Left ventricle myocardium inferior (tissue), 1 donor: ENCODE measurements at places on chromosomes 6 and 20.

DNA sequence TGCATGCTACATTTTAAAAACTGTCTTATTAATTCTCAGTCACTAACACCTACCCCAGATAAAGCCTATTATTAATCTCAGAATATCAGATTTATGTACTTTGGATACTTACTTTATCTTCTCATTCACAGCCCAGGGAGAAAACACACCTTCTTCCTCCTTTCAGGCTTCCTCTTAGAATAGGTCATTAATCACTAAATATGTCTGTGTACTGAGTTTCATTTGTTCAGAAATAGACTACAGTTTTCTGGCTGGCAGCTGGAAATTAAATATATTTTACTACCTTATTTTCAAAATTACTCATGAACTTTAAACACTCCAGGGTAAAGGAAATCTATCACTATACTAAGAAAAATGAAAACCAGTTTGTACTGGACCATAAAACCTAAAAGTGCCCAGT, 147.7 kb upstream of the DST start:
- DNase-seq: no peak

- DNase-seq: no peak
Observed at GRCh38 chr6:135183002-135183531, 2.0 kb downstream of the MYB start.

DNA sequence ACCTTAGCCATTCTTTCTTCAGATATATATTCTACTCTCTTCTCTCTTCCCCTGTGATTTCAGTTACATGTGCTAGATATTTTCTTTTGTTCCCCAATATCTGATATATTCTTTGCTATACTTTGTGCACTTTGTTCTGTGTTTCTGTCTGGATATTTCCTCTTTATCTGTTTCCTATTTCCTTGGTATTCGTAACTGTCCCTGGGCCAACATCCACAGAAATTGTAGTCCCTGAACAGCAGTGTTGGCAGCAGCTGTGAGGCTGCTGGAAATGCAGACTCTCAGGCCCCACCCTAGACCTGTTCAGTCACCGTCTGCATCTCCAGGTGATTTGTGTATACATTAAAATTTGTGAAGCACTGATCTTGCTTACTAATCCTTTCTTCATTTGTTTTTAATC, 522.9 kb upstream of the SOX4 start:
- no peak for DNase-seq

GRCh38 chr6:7904654-7905319, 5.8 kb downstream of the TXNDC5 start:
- no peak for DNase-seq

DNA sequence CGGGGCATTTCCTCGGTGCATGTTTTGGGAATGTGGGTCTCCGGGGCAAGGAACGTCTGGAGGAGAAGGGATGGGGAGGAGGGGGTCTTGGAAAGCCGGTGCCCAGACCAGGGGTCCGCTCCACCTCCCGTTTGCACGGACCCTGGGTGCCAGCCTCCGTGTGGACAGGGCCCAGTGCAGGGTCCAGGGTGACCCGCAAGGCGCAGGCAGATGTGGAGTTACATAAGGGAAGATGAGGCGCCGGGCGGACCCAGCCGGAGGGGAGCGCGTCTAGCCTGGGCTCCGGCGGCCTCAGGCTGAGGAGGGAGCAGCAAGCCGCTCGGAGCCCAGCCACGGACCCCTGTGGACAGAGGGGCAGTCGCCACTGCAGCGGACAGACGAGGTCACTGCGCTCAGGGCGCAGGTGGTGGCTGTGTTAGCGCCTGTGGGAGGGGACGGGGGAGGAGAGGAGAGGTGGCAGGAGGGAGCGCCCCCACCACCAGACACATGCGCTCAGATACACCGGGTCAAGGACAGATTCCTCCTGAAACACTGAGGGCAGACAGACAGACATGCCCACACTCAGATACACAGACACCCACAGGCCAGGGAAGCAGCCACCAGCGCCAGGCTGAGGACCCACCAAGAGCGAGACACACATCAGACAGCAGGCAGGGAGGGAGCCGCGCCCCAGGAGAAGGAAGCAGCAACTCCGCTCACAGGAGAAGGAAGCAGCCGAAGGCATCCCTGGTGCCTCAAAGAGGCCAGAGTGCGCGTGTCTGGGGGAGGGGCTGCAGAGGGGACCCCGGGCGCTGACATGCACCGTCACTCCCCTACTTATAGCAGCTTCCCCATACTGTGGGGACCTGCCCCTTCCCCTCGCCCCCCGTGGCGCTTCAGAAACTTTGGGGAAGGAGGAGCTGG, 839 bp upstream of the HRH3 start:
- DNase-seq: no peak

GRCh38 chr20:59976156-59976782, 18.0 kb downstream of the CDH26 start:
- DNase-seq: no peak

DNA sequence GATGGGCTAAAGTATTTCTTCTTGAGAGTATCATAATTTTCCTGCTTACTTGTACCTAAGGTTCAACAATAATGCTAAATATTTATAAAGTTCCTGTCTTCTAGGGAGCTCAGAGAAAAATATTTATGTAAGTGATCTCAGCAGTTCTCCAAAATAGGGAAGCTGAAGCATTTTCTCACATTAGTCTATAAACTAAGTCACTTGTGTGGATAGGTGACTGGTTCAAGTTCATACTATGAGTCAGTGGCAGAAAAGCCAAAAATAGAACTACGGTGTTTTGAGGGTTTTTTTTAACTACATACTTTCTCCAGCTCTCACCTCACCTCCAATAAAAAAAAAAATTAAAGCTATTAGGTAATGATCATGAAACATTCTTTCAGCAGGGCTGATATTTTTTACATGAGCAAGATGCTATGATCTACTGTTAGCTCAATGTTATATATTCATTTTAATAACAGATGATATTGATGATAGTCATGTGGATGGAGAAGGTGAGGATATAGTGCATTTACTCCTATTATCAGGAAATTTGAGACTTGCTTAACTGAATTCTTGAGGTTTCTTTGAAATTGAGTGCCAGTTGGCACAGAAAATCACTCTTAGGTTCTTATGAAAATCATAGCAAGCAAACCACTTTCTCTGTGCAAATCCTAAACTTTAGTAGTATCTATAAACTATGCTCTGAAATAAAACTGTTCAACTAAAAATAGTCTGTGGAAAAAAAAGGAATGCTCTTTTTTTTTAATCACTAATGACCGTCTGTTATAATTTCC, 4.1 kb upstream of the MOXD1 start:
- no peak for DNase-seq

- no peak for DNase-seq
Observed at GRCh38 chr6:42260972-42261371, 43.3 kb upstream of the MRPS10 start.

- DNase-seq: no peak
Observed at GRCh38 chr20:61759286-61760065, 306.2 kb downstream of the TAF4 start.

DNA sequence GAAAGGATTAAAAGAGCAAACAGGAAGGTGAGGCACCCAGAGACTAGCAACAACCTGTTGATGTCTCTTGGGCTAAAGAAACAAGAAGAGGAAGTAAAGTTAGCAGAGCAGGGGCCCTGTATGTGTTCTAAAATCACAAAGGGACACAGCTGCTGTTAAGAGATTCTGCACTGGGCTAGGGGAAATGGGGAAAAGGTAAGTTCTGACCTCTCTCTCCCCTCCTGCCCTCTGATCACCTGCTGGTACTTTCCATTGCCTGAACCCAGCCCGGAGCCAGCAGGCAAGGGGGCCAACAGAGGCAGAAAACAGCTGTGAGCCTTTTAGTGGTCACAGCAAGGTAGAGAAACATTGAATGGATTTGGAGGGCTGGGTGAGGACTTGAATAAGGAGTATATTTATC, 13.5 kb upstream of the CNR1 start:
- DNase-seq: no peak

- no peak for DNase-seq
Observed at GRCh38 chr6:88619951-88620350, 343.5 kb downstream of the RNGTT start.

GRCh38 chr20:14375416-14375985, 38.1 kb upstream of the FLRT3 start:
- DNase-seq: no peak

GRCh38 chr6:75183099-75183541, 22.7 kb downstream of the COL12A1 start:
- DNase-seq: no peak

DNA sequence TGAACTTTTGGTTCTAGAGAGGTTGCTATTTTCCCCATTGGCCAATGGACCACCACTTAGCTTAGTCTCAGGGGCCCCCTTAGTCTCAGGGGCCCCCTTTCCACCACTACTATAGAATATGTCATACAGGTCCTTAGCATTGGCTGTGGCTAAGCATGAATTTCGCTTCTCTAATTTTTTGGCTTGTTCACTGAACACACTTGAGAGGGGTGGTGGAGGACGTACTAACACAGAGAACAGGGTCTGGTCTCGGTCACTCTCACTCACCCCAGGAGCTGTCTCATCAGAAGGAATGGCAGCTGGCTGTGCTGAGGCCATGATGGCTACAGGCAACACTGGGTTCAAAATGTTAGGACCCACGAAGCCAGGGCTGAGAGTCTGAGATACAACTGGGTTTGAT, 30.3 kb downstream of the ZNF318 start:
- DNase-seq: no peak

- no peak for DNase-seq
Observed at GRCh38 chr6:133432021-133432989, 191.1 kb downstream of the EYA4 start.

DNA sequence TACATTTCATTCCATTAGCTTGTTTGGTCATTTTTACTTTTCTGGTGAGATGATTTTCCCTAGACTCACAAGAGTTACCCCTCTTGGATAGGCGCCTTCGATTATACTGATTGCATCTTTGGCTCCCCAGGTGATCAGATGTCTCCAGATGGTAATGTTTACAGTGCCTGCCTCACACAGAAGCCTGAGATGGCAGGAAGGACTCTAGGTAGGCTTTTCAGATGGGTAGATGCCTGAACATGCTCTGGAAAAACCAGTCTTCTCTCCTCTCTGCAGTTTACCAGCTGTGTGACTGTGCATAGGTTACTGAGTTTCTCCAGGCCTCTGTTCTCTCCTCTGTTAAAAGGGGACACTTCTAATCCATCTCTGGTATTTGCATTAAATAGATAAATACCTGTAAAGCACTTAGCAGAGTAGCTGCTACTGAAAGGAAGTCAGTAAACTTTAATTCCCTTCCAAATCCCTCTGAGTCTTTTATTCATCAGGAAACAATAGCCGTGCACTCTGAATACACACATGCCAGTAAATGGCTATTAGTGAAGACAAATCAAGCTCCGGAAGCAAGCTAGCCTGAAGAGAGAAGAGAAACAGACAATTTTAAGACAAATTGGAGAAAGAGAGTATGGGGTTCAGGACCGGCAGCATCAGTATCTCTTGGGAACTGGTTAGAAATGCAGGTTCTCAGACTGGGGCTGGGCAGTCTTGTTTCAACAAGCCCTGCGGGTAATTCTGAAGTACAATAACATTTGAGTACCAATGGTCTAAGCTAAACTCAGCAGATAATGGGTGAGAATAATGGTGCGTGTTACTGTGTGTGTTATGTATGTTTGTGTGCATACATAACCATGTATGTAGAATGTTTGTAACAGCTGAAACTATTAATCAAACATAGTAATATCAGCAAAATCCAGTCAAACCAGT, 139.4 kb downstream of the UST start:
- no peak for DNase-seq

- no peak for DNase-seq
Observed at GRCh38 chr6:88972504-88973423, 9.3 kb upstream of the RNGTT start.

DNA sequence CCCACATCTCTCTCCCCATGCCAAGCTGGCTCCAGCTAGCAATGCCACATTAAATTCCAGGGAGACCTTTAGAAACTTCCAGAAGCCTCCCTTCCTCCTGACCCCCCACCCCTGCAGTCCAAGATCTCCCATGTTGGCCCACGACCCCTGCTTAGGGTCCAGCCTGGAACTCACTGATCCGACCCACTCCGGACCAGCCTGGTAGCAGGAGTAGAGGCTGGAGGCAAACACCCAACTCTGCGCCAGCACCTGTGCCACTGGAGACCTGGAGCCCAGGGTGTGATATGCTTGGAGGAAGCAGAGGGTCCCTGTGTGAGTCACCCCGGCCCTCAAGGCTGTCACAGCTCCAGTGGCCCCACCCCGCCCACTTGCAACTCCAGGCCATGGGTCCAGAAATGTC, 3.3 kb upstream of the ULBP1 start:
- DNase-seq: no peak

GRCh38 chr20:43525021-43525420, 17.5 kb downstream of the L3MBTL1 start:
- DNase-seq: no peak

DNA sequence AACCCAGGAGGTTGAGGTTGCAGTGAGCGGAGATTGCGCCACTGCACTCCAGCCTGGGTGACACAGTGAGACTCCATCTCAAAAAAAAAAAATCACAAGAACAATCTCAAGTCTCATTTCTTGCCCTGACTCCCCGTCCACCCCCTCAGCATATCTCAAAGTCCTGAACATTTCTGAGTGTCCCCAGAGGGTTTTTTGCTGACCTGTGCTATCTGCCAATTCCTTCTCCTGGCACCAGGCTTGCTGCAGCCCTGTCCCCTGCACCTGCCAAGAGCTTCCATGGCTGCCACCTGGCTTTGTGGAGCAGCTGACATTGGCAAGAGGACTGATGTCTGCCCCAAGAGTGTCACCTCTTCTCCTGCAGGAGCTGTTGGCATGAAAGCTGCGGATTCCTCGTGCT, 54.9 kb upstream of the PTPRT start:
- DNase-seq: no peak

DNA sequence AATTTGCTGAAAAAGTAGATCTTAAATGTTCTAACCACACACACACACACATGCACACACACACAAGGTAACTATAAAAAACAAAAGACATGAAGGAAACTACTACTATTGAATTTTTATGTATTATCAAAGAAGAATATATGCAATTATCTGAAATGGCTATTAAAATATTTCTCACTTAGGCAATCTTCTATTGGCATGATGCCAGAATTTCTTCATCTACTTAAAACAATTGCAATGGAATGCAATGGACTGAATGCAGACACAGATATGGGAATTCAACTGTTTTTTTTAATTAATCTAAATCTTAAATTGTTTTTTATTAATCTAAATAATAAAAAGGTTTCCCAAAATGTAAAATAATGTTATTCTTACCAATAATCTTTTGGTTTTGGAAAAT, 152.6 kb upstream of the SMLR1 start:
- DNase-seq: no peak

DNA sequence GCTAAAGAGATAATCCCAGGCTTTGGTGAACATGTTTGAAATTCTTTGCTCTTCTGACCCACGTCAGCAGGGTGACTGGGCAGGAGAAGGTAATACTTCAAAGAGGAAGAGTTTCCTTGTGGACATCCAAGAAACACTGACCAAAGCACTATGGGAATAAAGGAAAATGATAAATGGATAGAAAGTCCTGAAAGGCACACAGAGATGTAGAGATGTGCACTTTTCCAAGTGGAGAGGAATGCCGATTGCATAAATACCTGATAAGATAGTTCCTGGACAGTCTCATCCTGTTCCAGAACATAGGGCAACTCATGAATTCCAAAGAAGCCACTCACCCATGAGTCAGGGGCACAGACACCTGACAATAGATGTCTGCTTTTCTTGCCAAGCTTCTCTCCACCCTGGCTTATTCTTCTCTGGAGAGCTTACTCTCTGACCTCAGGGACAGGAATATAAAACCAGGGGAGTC, 191.3 kb upstream of the FOXA2 start:
- DNase-seq: no peak
